ENCODE measurements at places on chromosomes 12 and 14. TPM values are rescaled to one million over a fixed set of nuclear protein-coding genes. Genes with fewer than 3 reads are reported as not detected.

Gene C12orf54
- total RNA-seq, result not detected

Gene OASL
- total RNA-seq, result not detected

Gene RERG
- 0.61 TPM for total RNA-seq

DNA sequence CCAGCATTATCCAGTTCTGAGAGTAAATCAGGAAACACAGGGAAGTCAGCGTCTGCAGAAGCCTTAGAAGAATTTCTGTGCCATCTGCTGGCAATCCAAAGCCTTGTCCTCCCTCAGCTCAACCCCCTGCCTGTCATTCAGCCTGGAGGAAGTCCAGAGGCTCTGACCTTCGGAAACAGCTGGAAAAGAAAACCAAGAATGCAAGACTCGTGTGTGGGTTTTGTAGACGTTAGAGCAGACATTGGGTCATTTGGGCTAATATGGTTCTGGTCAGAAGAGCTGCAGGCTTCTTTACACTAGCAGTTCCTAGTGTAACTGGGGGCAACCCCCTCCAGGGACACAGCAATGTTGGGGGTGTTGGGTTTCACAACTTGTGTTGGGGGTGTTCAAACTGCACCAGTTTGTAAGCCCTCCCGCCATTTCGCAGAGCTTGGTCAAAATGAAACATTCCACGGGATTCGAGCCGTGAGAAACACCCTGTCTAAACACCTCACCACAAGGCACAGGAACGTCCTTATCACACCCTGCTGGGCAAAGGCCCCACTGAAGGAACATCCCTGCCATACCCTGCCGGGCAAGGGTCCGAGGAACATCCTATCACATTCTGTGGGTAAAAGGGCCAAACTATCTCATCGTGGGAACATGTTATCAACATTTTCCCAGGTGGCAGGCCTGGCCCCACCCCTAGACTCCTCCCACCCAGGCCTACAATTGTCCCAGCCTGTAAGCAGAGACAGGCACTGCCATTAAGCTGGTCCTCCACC, 21.0 kb upstream of the SERPINA4 start:
- DNase-seq, result no peak

DNA sequence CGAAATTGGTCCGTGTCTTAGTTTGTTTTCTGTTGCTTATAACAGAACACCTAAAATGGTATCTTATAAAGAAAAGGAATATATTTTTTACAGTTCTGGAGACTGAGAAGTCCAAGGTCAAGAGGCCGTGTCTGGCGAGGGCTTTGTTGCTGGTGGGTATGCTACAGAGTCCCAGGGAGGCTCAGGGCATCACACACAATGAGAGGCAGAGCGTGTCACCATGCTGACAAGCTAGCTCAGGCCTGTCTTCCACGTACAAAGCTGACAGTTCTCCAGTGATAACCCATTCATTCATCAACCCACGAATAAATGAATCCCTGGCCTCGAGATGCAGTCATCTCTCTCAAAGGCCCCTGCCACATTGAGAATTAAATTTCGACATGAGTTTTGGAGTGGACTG, 56.7 kb upstream of the AEBP2 start:
- no peak for DNase-seq

DNA sequence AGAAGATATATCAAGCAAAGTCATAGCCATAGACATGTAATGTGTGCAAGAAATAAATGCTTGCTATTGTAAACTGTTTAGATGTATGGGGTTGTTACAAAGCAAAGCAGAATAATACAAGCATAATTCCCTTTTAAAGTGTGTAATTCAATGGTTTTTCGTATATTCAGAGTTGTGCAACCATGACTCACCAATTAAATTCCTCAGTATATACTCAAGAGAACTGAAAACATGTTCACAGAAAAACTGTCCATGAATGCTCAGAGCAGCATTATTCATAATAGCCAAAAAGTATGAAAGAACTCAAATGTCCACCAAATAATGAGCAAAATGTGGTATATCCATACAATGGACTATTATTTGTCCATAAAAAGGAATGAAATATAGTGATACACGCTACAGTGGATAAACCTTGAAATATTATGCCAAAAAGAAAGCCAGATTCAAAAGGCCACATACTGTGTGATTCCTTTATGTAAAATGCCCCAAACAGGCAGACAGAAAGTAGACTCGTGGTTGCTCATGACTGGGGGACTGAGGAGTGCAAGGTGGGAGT, 9.3 kb downstream of the GXYLT1 start:
- no peak for DNase-seq

GRCh38 chr14:104788161-104788818, 7.3 kb downstream of the AKT1 start:
- DNase-seq, result no peak

DNA sequence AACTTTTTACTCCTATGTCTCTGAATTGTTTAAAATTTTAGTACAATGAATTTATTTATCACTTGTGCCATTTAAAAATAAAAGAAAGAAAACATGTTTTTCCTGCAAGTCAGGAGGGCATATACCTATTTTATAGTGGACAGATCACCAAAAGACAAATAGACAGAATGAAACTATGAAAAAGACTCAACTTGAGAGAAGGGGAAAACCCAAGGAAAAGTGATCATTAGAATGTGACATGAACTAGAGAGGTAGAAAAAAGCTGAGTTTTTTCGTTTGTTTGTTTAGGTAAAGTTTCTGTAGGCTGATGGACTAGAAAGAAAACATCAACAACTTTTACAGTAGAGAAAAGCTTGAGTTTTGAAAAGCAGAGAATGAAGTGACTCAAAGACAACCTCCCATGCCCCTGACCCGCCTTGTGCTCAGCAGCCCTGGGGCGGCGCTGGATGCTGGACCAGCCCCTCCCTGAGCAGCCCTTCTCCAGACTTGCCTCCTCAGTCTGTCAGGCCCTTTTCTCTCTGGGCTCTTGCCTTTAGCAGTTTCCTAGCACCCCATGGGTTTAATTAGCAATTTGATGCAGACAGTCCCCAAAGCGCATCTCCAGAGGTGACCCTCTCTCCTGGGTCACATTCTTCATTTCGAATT, 95.1 kb upstream of the ARID2 start:
- no peak for DNase-seq

GRCh38 chr12:129466499-129466898, 437.3 kb downstream of the TMEM132D start:
- no peak for DNase-seq

DNA sequence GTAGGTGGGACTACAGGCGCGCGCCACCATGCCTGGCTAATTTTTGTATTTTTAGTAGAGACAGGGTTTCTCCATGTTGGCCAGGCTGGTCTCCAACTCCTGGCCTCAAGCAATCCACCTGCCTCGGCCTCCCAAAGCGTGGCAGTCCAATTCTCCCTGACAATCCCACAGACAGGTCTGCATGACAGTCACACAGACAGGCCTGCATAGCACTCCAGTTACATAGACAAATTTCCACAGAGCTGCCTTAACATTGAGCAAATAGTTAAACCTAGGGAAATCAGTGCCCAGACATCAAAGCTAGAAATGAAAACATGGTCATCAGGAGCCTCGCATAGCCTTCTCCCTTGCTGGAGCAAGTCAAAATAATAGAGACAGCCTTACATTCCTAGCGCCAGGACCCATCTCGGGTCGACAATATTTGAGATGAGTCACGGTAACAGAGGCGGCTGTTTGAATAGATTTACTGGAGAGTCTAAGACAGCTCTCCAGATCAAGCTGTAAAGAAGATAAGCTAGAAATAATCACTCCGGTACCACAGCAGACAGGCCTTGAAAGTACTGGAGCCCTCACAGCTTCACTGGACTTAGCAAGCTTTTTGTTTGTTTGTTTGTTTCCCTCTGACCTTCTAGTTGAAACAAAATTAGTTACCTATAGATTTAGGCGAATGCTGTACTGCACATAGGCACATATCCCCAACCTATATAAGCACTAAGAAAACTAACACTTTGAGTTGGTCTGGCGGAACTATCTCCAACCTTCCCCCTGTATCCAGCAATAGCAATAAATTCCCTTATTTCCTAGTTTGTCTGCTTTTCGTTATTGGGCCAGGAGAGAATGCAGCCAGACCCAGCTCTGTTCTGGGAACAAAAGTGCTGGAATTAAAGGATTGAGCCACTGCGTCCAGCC, 23.8 kb upstream of the PYROXD1 start:
- DNase-seq, result no peak

DNA sequence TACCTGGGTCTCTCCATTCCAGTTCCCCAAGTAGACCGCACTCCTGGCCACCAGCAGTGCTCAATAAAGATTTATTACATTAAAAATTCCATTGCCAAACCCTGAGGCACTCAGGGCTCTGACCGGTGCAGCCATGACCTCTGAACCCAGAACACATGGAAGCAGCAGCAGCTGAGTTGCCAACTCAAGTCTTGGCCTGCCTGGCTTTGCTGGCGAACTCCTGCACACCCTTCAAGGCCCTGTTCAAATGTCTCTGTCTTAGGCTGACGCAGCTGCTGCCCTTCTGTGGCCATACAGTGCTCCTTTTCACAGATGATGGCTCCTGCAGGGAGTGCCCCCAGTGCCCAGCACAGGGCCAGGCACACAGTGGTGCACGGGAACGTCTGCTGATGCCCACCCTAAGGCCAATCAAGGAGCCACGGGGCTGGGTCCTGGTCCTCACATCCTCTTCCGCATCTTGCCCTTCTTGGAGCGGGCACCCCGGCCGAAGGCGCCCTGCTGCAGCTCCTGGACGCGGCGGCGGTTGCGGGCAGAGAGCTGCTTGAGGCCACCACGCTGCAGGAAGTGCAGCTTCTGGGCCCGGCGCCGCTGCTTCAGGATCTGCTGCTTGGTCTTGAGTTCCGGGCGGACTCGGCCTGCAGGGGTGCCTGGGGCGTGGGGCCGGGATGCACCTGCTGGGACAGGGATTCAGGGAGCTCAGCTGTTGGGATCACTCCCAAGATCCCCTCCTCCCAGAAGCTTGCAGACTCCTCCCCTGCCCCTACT, 9.1 kb downstream of the CFAP73 start:
- no peak for DNase-seq

DNA sequence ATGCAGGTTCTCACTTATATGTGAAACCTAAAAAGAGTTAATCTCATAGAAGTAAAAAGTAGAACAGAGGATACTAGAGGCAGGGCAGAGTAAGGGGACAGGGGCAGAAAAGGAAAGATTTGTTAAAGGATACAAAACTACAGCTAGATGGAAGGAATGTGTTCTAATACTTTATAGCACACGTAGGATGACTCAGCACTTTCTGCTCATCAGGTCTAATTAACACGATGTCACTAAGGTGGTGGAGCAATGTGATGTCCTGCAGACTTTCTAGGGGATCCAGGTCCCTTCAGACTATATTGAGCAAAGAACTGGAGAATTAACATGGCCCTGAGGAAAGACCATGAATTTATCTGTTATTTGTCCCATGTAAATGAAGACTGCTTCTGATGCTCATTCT, 80.8 kb upstream of the CMKLR1 start:
- no peak for DNase-seq

GRCh38 chr12:27424631-27425230, 21.8 kb upstream of the SMCO2 start:
- no peak for DNase-seq

DNA sequence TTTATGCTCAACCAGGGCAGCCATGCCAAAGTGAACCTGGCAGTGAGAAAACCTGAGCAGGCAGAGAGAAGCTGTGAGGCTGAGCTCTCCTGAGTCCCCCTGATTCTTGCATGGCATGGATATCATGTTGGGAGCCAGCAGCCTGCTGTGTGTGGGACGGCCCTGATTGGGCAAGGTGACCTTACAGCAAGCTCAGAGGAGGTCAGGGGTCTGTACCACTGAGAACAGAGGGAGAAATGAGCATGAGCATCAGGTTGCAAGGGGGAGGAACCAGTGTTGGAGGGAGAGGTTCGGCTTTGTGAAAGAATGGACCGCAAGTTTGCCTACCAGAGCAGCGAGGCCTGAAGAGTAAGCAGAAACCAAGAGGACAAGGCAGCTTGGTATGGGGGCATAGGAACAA, 59.1 kb upstream of the PTGR2 start:
- no peak for DNase-seq

DNA sequence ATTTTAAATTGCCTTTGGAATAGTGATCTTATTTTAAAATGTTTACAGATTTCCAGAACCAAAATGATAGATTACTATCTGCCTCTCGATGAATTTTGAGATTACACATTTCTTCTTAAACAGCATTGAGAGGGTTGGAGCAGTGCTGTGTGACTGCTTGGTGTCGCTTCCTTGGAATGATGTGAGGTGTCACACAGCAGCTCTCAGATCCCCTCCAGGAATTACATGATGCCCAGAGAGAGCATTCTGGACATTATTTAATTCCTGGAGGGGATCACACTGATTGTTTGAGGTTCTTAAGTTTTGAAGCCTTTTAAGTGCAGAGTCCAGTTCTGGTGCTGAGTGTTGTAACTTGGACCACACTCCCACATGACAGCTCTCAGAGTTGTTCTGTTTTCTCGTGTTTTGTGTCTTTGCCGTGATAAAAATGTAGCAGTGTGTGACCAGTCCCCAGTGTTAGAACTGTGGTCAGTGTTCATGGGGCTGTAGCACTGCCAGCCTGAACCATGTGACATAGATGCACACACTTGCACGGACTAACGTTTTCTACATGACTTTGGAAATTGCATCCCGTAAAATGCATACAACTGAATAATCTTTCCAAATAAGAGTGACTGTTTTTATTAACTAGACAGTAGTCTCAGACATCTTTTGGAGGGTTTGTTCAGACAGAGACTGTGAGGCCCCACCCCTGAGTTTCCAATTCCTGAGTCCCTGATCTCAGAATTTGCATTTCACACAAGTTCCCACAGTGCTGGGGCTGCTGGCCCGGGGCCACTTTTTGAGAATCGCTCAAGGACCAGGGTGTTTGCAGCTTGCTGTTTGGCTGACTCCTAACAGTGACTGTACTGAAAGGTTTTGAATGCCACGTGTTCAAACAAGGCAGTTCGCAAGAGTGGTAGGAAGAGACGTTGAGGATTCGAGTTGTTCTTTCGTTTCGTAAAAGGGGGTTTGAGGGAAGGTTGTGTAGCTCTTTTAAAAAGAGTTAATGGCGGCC, 26.0 kb downstream of the XRCC3 start:
- DNase-seq, result no peak

DNA sequence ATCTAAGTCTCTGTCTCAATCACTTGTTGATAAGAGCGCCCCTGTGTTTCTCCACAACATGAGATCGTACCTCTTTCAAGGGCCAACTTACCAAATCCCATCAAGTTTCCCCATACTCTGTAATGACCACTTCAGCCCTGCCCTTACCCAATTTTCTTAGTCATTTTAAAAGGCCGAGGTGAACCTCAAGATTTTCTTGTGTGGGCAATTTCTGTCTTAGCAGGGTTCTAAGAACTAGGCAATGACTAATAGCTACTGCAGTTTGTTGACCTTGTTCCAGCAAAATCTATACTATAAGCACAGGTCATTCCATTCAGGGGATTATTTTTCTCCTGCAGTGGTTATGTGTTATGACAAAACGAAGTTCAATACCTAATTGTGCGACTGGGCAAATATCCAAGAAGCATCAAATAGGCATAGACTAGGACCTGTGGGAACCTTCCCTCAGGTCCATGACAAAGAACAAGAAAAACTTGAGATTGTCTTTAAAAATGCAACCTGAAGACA, 359.8 kb downstream of the PCNX1 start:
- DNase-seq, result no peak
